ENCODE measurements at places on chromosomes 11 and 22.

DNA sequence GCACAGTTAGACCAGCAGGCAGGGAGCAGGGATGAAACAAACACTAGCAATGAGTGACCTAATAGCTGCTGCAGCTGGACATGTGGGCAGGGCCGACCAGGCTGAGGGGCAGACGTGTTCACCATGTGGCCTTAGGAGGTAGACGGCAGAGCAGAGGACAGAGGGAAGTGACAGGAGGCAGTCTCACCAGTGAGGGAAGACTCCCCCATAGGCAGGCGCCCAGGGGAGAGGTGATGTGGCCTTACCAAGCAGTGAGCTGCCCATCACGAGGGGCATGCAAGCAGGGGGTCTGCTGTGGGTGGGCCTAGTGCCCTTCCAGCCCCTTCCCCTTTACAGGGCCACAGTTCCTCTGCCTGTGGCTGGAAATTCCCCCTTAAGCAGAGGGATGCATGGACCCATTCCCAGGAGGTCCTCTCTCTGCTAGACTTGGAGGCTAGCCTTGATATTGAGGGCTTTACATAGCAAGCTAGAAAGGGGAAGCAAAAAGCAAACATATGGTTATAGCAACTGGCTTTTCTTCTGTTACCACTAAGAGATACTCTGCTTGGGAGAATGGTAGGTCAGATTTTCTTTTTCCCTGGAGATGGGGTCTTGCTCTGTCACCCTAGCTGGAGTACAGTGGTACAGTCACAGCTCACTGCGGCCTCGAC is 67.6 kb downstream of the MPPED1 start:
- DNase-seq: no peak
- no peaks in the 10 kb centered on the region for H3K36me3 ChIP-seq
- H3K27me3 ChIP-seq: no peaks in the 10 kb centered on the region
- peaks cover 5% of the 10 kb centered on the region for H3K4me1 ChIP-seq

GRCh38 chr22:49116486-49117120 is 711.1 kb downstream of the BRD1 start:
- H3K36me3 ChIP-seq: no peaks in the 10 kb centered on the region
- no peak overlapping the region for H3K4me3 ChIP-seq
- no peak overlapping the region for H3K27ac ChIP-seq

DNA sequence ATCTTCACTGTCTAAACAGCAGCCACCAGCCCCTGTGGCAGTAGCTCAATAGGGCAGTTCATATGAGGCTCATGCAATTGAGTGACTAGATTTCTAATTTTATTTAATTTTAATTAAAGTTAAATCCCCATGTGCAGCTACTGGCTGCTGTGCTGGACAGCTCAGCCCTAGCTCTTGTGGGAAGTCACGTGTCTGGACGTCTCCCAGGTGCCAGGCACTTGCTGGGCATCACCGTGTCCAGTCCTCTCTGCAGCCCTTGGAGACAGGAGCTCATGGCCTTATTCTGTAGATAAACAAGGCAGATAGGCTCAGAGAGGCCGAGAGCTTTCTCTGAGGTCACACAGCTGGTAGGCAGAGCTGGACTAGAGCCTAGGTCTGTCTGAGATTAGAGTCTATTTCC is 95.0 kb downstream of the ARHGAP8 start:
- no peaks in the 10 kb centered on the region for H3K36me3 ChIP-seq
- H3K4me3 ChIP-seq: no peak overlapping the region
- H3K4me1 ChIP-seq: no peaks in the 10 kb centered on the region
- no peak for DNase-seq

DNA sequence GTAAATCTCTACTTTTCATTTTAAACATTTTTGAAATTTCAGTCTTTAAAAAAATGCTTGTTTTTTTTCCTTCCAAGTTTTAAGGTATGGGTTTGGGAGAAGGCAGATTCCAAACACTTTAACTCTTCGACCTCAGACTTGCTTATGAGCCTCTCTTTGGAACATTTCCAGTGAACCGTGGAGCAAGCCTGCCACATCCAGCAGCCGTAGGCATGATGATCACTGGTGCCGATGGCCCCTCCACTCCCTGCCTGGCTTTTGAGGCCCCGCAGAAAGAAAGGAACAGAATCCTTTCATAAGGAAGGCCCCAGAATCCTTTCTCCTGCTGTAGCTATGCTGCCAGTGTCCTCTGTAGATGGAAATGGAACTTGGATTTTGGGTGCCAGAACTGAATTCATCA is 50.7 kb downstream of the BMAL1 start:
- no peak overlapping the region for H3K27ac ChIP-seq
- peaks cover 2% of the 10 kb centered on the region for H3K36me3 ChIP-seq
- no peaks in the 10 kb centered on the region for H3K27me3 ChIP-seq
- H3K4me1 ChIP-seq: peaks cover 5% of the 10 kb centered on the region
- DNase-seq: no peak

DNA sequence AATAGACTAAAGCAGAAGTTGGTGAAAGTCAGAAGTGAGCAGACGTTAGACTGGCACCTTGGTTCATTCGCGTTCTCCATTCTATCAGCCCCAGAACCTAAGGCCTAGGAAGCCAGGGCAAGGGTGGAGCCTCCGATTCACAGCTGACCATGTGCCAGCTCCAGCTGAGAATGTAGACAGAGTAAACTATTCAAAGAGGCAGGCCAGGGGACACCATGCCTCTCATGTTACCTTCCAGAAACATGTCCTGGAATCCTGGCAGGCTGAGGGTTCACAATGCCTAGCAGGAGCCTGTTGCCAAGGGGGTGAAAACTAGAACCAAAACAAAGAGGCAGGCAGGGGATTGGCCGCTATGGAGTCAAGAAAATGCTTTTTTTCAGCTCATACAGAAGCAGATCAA is 224.4 kb upstream of the POU2AF2 start:
- H3K36me3 ChIP-seq: no peaks in the 10 kb centered on the region
- no peak for DNase-seq
- no peaks in the 10 kb centered on the region for H3K4me1 ChIP-seq
- H3K27ac ChIP-seq: no peak overlapping the region
- peaks cover 2% of the 10 kb centered on the region for H3K27me3 ChIP-seq
- no peak overlapping the region for H3K4me3 ChIP-seq

- H3K4me1 ChIP-seq: no peaks in the 10 kb centered on the region
- no peak overlapping the region for H3K27ac ChIP-seq
- no peaks in the 10 kb centered on the region for H3K36me3 ChIP-seq
- no peak overlapping the region for H3K4me3 ChIP-seq
- H3K27me3 ChIP-seq: no peaks in the 10 kb centered on the region
Measured at GRCh38 chr11:27207025-27207650, 155.9 kb downstream of the CCDC34 start.

Measured in T-helper 2 cell treated with Interferon-gamma antibody and Interleukin-4, amounts not matched to agents 5 μg/mL and 100 μg/mL, for 36 hours (primary cell).